ENCODE measurements at places on chromosomes 7 and 10.

DNA sequence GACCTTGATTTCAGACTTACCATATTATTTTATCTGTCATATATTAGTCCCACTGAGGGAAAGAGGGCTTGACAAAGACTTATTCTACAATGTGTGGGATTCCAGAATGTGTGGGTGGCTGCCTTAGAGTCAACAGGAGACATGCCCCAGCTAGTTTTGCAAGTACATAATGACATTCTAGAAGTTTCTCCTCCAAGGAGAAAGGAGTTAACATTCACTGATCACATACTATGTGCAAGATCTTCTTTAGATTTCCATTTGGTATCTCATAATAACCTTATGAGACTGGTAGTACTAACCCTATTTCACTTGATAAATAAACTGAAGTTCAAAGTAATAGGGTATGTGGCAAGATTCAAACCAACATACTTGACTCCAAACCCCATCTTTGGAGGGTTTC, 25.2 kb downstream of the IRF5 start:
- no peak for DNase-seq

DNA sequence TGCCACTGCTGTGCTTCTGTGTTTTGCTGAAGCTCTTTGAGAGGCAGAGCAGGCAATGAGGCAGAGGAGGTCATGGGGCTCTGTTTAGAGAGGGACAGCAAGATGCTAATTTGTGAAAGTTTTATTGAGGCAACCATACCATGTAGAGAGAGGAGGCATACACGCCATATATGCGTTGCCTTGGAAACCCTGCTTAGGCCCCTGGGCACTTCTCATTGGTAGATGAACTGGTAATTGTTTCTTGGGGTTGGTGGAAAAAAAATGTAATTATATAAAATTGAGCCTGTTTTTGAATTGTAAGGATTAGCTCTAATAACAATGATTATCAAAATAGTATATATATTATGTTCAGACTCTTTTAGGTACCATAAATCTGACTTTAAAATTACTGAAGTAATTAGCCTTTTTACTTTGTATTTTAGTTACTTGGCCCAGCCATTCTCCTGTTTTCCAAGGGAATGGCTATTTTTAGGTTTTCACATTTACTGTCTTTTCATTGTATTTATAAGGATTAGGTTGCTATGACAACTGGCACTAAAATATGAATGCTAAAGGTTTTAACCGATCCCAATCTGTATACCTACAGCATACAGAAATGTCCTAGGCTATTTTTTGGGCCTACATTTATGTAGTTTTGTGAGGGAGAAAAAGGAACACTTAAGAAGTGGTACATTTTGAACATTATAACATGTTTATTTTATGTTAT, 52.4 kb downstream of the BZW2 start:
- DNase-seq: no peak

DNA sequence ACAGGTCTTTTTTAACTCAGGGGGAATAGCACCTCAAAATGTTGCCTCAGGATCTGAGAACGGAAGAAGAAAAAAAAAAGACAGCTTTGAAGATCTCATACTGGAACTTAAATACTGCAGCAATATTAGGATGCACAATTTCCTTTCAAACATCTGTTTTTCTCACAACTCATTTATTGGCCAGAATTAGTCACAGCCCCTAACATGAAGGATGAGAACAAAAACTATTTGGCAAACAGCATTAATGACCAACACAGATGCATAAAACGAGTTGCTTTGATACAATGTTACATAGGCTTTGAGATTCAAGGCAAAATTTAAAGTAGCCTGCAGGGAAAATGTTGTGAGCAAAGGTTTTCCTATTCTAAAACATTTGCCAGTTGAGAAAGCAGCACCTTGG, 36.5 kb downstream of the JMJD1C start:
- DNase-seq: no peak

DNA sequence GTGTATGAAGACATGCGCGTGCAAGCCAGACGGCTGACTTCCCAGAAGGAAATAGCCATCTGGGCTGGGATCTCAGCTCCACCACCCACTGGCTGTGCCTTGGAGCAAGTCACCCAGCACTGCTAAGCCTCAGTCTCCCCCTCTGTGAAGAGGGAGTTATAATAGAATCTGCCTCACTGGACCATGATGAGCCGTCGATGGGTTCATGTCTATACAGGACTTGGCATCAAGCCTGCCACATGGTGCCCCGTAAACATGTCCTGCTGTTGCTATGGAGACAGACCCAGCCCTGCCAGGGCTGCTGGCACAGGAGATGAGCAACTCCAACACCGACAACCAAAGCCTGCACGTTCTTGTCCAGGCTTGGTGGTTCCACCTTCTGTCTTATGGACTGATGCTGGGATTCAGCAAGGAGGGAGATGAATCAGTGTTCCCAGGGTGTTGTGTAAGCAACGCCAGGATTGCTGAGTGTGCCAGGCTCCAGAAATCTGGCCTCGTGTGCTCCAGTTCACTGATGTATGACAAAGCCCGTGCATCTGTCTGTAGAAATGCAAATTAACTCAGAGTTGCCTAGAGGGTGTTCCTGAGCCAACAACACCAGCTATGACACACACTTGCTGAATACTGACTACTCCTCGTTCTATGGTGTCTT, 5.6 kb downstream of the GPR15LG start:
- DNase-seq: no peak

DNA sequence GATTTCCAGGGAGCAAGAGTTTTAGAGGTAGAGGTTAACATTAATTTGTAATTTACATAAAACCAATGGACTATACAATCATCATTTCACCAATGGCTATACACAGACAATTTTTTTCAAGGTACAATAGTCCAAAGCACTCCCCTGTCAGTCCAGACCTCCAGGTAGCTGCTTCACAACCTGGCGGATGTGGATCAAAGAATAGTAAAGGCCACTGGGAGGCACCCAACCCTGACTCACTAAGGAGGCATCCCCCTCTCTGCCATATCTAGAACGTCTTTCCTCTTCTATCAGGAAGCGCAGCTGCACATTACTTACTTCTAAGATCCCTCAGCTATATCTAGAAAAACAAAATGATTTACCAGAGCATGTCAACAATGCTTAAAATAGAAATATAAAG, 217.7 kb upstream of the AOAH start:
- no peak for DNase-seq

DNA sequence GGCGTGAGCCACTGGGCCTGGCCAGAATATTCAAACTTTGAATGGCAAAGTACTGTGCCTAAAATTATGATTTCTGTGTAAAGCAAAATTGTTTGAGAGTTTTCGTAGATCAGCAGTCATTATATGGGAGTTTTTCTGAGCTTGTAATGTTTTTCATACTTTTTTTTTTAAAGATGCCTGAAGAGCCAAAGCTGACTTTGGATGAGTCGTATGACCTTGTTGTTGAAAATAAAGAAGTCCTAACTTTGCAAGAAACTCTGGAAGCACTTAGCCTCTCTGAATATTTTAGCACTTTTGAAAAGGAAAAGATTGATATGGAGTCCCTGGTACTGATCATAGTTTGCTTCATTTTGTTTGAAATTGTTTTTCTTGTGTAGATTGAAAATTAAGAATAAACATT, 26.7 kb downstream of the SEC23IP start:
- DNase-seq: no peak

DNA sequence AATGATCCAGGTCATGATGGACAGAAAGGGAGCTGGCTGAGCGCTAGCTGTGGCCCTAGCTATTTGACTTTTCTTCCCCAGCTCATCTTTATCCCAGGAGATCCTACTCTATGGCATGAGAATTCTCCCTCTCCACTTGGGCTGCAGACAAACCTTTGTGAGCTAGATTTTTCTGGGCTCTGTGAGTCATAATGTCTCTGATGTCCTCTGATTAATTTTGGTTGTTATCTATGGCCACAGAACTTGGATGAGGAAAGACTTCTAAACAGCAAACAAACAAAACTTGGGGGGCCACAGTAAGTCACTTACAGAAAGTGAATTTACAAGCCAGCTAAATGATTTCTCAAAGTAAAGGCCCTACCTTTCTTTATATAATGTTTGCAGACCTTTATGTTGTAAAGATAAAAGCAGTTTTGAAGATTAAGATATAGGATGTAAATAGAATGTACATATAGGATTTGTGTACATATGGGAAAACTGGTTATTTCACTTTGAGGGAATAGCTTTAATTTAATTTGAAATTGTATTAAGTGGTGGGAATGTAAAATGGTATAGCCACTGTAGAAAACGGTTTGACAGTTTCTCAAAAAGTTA, 10.4 kb downstream of the ABLIM1 start:
- DNase-seq: no peak

GRCh38 chr10:8306685-8307364, 252.3 kb downstream of the GATA3 start:
- DNase-seq: no peak

DNA sequence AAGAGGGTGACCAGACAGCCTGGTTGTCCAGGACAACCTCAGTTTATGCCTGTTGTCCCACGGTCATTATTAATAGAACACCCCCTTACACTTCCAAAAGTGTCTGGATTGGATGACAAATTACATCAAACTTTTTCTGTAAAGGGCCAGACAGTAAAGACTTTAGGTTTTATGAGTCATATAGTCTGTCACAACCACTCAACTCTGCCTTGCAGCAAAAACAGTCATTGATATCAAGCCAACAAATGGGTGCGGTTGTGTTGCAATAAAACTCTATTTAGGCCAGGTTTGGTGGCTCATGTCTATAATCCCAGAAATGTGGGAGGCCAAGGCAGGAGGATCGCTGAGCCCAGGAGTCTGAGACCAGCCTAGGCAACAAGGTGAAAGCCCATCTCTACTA, 66.7 kb upstream of the ATP6V0A4 start:
- DNase-seq: no peak

DNA sequence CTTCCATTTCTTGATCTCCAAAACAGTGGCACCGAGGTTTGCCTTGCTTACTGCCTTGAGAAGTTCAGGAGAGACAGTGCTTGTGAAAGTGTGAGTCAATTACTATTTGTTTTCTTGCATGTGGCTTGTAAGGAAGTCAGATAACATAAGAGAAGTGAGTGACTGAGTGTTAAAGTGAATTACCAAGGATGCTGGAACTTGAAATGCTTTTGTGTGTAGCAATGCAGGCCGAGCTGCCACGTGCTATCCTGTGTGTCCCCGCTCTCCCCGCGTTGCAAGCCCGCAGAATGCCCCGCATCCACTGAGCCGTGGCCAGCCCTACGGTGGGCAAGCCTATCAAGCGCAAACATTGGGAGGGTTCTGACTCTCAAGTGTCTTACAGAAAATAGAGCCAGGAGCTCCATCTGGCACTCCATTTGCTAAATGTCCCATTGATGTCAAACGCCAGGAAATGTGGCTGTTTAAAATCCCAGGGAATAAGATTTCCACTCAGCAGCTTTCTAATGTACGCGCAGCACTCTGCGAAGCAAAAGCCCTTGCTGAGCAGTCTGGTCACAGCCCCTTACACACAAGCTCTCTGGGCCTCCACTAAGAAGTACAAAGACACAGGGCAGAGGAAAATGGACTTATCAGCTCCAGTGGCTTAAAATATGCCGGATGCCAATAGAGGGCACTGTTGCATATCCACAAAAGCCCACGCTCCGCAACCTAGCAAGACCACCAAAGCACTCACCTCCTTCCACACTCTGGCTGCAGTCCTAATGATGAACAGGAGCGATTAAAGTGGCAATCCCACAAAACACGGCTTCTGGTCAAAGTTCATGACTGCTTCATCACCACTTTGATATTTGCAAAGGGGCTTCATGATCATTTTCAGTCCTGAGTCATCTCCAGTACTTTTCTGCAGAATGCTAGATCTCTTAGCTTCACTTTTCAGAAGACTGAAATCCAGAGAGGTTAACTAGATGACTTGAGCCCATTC, 158.0 kb upstream of the ITGB1 start:
- peak; percentile 65 for DNase-seq

GRCh38 chr10:87672551-87672950, 12.9 kb downstream of the PAPSS2 start:
- DNase-seq: no peak

- DNase-seq: no peak
These were observed 25.2 kb downstream of the PHTF2 start for GRCh38 chr7:77823787-77824186.

DNA sequence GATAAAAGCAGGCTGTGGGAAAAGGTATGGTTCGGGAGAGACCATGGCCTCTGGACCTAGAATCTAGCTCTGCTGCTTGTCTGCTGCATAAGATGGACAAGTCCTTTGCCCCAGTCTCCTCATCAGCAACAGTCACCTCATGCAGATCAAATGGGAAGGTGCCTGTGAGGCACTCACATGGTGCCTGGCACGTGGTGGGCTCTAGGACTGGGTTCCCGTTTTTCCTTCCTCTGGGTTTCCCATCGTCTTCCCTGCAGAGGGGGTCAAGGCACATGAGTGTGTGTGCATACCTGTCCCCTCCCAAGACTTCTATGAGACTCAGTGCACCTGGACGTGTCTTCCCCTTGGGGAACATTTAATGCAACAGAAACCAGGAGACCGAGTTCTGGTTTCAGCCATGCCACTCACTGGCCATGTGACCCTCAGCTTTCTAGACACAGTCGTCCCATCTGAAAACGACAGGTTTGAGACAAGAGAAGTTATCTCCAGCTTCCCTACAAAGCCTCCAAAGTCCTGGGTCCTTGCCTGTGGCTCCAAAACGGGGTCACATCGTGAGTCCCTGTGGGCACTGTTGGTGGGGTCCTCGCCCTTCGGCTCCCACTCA, 95.9 kb upstream of the NPTX2 start:
- no peak for DNase-seq

GRCh38 chr10:5494611-5495010, 4.8 kb downstream of the CALML5 start:
- DNase-seq: no peak

DNA sequence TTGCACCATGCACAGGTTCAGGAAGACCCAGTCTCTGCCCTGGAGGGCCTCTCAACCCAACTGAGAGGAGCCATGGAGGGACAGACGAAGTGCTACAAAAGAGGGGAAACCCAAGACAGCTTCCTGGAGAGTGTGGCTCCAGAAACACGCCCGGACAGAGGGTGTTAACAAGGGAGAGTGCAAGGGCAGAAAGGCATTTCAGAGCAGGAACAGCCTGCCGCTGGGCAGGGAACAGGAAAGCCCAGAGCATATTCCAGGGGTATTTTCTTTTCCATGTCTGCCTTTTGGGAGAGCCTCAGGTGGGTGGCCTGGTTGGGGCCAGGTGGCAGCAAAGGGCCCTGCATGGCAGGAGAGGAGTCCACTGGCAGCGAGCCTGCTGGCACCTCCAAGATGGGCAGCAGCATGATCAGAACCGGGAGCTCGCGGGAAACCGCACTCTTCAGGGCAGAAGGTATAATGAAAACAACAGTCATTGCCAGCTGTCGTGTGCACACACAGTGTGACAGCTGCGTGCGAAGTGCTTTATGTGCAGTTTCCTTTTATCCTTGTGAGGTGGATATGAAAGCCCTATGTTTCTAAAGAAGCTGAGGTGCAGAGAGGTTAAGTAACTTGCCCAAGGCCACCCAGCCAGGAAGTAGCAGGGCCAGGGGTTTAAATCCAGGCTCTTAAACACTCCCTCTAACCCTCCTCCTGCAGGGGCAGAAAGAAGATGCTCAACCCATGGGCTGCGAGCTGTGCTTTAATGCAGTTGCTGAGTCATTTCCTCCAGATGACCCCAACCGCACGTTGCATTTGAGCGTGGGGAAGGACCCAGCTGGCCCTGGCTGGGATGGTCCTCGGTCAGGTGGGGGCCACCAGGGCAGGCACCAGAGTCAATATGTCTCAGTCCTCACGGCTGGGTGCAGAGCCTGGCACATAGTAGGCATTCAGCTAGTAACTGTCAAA, 128.6 kb downstream of the OAT start:
- DNase-seq: no peak

Measured in DND-41 (cell line).